HT-29 (cell line): ENCODE measurements at places on chromosomes 4 and X.

GRCh38 chr4:127219232-127219631 lies 413.5 kb upstream of the INTU start:
- DNase-seq: no peak

DNA sequence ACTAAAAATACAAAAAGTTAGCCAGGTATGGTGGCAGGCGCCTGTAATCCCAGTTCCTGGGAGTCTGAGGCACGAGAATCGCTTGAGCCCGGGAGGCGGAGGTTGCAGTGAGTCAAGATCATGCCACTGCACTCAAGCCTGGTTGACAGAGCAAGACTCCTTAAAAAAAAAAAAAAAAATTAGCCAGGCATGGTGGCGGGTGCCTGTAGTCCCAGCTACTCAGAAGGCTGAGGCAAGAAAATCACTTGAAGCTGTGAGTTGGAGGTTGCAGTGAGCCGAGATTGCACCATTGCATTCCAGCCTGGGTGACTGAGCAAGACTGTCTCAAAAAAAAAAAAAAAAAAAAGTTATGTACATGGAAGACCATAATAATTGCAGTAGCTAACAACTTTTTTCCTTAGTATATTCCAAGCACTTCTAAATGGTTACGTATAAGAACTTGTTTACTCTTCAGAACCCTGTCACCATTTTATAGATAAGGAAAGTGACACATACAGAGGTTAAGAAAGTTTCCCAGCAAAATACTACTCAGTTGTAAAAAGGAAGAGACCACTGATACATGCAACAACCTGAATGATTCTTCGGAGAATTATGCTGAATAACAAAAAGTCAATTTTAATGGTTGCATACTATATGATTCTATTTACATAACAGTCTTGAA lies 24.5 kb downstream of the RUFY3 start:
- no peak for DNase-seq

- DNase-seq: no peak
These were observed 7.1 kb upstream of the TLR2 start for GRCh38 chr4:153676984-153677383.

DNA sequence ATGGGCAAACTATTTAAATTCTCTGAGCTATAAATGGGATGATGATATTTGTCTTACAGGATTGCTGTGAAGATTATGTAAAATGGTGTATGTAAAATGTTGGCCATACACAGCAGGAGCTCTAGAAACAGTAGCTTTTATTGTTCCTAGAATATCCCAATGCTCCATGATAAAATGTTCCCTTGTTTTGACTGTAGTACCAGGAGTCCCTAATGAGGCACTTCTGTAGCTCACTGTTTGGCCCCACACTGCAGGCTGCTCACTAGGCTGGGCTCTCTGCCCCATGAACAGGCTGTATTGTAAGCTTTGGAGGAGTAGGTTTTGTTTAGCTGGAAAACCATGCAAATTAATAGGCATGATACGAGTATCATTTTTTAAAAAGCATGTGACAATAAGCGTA lies 3.3 kb upstream of the FGA start:
- DNase-seq: no peak

DNA sequence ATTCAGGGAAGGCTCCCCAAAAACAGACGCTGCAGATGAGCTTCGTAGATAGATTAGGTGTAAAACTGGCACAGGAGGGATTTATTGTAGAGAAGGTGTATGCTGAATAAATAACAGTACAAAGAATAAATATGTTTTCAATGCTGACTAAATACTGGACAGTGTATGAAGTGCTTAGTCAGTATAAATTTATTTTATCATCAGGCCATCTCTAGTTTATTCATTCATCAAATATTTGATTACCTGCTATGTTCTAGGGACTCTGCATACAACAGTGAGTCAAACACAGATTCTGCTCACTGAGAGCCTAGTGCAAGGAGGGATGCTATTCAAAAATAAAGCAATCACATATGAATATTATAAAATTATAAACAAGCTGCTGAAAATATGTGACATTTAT lies 63.6 kb upstream of the TSPAN5 start:
- no peak for DNase-seq

DNA sequence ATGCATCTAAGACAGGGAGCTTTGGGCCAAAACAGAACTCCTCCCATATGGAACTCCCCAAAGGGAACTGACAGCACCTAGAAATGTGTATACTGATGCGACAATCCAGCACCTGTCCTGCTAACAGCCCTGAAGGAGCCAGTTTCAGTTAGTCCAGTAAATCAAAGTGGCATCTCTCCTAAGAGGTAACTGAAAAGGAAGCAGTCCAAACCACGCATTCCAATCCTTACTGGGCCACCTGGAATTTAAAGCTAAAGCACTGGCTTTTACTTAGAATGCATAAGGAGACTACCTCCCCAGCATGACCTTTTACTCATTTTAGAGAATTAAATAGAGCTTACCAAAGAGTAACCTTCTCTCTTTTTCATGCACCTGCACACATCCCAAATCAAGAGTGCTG lies 586.8 kb upstream of the PITX2 start:
- no peak for DNase-seq
